Hematopoietic multipotent progenitor cell treated with erythropoietin and hydrocortisone succinate and interleukin-3 and kit ligand, for 15 days (in vitro differentiated cells): ENCODE measurements at places on chromosomes 16 and 17.

- peak; percentile 72 for DNase-seq
Measured at GRCh38 chr17:82424001-82424862, 5.8 kb upstream of the OGFOD3 start.

- peak; percentile 11 for DNase-seq
Measured at GRCh38 chr17:7250695-7251627, 573 bp downstream of the CTDNEP1 start.

- DNase-seq: no peak
Measured at GRCh38 chr16:50395763-50396710, 27.2 kb upstream of the BRD7 start.

DNA sequence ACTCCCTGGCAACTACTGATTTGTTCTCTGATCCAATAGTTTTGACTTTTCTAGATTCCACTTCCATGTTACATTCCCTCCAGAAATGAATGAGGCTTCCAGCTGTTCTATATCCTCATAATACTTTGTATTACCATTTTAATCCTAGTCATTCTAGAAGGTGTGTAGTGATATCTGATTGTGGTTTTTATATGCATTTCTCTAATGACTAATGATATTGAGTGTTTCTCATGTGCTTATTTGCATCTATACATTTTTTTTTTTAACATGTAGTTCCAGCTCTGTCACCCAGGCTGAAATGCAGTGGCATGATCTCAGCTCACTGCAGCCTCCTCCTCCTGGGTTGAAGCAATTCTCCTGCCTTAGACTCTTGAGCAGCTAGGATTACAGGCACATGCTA lies 7.3 kb downstream of the ADGRG5 start:
- no peak for DNase-seq

- DNase-seq: no peak
Measured at GRCh38 chr17:64315032-64315490, 52.0 kb upstream of the TEX2 start.

GRCh38 chr17:1966274-1967086 lies 58.7 kb downstream of the RTN4RL1 start:
- DNase-seq: no peak

DNA sequence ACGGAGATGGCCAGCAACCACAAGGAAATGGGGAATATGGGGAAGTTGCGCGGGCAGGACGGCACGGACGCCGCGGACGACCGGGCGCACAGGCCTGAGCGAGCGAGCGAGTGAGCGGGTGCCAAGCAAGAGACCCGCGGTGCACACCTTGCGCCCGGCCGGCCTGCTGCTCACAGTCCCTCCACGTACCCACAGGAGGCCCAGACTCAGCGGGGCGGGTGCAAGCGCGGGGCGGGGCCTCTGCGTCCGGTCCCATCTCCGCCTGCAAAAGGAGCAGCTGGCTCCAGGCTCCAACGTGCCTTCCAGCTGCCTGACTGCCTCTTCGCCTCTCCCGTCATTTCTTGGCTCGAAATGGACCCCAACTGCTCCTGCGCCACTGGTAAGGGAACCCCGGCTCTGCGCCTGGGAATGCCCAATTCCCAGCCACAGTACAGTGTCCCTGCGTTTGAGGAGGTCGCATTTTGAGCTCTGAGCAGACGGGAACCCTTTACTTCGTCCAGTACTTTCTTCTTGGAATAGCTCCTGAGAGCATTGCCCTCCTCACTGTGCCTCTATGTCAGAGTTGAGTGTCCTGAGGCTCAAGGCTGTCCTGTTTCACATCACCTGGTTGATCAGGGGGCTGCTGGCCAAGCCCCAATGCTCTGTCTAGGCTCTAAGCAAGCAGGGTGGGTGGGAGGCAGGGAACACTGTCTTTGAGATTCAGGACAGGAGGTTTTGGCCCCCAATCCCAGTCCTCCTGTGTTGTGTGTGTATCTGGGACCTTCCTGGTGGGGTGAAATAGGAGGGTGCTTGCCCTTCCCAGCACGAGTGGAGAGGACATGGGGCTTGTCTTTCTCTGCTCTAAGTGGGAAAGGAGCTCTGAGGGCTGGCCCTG lies 8.1 kb upstream of the MT1E start:
- no peak for DNase-seq

DNA sequence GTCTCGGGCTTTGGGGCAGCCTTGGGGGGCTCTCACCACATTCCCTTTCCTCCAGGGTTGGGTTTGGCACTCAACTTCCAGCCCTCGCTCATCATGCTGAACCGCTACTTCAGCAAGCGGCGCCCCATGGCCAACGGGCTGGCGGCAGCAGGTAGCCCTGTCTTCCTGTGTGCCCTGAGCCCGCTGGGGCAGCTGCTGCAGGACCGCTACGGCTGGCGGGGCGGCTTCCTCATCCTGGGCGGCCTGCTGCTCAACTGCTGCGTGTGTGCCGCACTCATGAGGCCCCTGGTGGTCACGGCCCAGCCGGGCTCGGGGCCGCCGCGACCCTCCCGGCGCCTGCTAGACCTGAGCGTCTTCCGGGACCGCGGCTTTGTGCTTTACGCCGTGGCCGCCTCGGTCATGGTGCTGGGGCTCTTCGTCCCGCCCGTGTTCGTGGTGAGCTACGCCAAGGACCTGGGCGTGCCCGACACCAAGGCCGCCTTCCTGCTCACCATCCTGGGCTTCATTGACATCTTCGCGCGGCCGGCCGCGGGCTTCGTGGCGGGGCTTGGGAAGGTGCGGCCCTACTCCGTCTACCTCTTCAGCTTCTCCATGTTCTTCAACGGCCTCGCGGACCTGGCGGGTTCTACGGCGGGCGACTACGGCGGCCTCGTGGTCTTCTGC lies 8.4 kb downstream of the SLC16A3 start:
- DNase-seq: no peak

GRCh38 chr16:54318941-54319340 lies 32.4 kb upstream of the IRX3 start:
- no peak for DNase-seq

DNA sequence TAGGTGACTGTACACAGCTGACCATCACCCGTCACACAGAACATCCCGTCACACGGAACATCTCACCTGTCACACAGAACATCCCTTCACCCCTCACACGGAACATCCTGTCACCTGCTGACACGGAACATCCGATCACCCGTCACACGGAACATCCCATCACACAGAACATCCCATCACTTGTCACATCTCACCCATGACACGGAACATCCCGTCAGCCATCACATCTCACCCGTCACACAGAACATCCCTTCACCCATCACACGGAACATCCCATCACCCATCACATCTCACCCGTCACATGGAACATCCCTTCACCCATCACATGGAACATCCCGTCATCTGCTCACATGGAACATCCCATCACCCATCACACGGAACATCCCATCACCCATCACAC lies 3.8 kb downstream of the CPNE7 start:
- DNase-seq: no peak

DNA sequence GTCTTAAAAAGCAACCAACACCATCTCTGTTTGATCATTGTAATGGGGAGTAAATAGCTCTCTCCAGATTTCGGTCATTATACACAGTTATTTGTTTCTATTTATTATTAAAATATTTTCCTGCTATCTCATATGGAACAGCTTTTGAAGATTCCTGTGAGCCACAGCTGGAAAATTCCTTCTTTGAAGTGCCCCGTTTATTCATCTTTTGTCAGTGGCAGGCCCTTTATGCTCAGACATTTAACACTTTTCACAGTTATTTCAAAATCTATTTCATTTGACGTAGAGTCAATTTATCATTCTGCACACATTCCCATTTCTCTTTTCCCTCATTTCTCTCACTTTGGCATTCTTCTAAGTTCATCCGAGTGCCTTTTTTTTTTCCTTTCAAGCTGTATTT lies 245.9 kb upstream of the ELAC2 start:
- DNase-seq: no peak

- DNase-seq: no peak
Measured at GRCh38 chr17:63531022-63531965, 8.1 kb downstream of the KCNH6 start.

GRCh38 chr16:61900482-61900881 lies 135.8 kb downstream of the CDH8 start:
- no peak for DNase-seq

GRCh38 chr16:14378689-14379467 lies 251.2 kb downstream of the PARN start:
- no peak for DNase-seq

DNA sequence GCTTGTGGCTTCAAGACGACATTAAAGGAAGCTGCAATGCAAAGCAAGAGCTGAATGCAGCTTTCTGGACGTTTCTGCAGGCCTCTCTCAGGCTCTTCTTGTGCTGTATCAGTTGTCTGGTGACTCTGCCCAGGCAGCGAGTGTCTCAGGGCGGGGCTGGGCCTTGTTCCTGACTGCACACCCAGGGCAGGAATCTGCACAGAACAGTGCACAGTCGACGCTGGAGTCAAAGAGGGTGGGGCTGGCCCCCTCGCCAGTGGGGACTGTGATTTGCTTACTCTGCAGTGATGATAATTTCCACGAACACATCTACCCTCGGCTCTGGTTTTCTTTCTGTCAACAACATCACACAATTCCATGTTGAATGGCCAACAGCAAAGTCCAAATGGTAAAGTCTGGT lies 60.7 kb downstream of the IRF8 start:
- no peak for DNase-seq

GRCh38 chr16:64182985-64183384 lies 938.9 kb downstream of the CDH11 start:
- DNase-seq: no peak

GRCh38 chr17:61397086-61397842 lies 2.4 kb upstream of the TBX2 start:
- no peak for DNase-seq

DNA sequence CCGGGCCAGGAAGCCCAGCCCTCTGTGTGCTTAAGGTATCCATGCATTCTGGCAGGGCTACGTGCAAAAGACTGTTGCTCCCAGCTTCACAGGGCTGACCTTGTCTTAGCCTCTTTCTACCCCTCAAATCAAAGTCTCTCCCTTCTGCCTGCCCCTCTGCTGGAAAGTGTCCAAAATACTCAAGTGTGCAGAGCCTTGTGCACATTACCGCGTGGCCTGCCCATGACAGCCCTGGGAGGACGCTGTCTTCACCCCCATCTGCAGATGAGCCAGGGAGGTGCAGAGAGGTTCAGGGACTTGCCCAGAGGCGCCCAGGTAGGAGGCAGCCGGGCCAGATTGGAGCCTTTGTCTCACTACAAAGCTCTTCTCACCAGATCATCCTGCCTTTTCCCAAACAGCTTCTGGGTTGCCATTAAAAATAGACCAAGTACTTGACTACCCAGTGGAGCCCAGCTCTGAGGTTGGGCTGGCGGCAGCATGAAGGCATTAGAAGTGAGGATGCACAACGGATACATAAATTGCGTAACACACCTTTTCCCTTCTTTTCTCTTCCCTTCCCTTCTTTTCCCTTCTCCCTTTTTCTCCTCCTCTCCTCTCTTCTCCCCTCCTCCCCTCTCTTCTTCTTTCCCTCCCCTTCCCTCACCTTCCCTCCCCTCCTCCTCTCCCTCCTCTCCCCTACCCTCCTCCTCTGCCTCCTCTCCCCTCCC lies 3.5 kb downstream of the CACNG4 start:
- no peak for DNase-seq

DNA sequence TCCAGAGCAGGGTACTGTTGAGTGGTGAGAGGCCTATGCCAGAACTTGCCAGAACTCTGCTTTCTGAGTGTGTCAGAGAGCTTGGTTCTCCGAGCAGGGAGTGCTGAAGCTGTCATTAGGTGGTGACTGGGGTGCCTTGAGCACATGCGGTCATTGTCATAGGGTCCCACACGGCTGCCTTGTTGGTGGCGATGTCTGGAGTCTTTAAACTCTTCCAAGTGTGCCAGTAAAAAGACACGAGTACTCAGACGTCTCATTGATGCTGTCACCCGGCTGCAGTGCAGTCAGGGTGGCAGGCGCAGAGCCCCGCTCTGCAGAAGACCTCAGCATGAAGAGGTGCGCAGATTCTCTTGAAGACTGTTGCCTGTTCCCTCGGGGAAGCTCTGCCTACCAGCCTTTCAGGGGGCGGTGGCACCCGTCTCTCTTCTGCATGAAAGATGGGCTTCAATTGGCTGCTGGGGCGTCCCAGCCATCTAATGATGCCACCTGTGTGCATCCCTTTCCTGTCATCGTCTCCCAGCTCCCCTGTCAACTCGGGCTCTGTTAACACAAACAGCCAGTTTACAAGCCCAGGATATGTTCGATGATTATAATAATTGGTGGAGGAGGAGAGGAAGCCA lies 58.3 kb downstream of the NKD1 start:
- DNase-seq: no peak

DNA sequence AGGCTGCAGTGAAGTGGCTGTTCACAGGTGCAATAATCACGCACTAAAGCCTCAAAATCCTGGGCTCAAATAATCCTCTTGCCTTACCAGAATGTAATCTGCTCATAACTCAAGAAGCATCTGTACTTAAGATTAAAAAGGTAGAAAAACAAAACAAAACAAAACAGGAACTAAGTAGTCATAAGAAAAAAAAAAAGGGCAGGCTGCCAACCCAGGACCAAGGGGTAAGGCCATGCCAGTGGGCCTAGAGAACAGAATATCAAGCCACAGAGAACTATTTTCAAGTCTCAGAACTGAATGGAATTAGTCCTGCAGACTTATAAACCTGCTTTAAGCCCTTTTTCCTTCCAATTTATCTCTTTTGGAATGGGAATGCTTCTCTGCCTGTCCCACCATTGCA lies 64.8 kb upstream of the TBC1D3K start:
- no peak for DNase-seq

- no peak for DNase-seq
Measured at GRCh38 chr16:50644729-50645128, 36.4 kb downstream of the SNX20 start.

DNA sequence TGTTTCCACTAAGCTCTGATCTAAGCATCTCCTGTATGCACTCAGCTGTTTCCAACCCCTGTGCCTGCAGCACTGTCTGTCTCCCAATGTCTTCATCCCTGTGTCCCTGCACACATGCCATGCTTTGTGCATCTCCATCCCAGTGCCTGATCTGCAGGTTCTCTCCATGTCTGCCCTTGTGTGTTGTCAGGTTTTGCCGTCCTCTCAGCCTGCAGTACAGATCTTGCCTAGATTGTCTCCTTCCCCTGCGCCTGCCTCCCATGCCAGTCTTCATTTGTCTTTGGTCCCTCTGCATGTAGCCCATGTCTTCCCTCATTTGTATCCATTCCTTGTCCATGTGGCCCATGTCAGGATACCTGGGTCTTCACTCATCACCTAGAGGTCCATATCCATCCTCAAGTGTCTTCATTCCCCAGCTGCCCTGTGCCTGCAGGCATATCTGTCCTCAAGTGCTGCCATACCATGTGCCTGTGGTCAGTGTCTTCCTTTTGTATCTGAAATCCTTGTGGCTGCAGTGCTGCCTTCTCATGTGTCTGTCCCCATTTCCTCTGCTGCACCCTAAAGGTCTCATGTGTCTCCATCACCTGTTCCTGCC lies 71.5 kb downstream of the TNFRSF13B start:
- no peak for DNase-seq
